ENCODE measurements at places on chromosomes 7 and 10.

DNA sequence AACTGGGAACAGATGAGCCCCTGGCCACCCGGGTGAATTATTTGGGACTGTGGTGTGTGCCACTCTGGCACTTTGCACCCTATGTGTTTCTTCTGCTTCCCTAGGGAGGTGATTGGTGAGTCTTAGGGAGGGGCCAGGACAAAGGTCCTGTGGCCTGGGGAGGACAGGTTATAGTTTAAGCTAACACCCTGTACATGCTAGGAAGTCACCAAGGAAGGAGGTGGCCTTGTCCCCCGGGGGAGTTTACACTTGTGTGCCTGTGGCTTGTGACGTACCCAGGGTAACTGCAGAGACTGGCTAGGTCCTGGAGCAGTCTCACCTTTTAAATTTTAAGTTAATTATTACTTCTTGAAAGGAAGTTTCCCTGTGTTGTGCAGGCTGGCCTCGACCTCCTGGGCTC is 196.2 kb downstream of the BAMBI start:
- no peak for DNase-seq

DNA sequence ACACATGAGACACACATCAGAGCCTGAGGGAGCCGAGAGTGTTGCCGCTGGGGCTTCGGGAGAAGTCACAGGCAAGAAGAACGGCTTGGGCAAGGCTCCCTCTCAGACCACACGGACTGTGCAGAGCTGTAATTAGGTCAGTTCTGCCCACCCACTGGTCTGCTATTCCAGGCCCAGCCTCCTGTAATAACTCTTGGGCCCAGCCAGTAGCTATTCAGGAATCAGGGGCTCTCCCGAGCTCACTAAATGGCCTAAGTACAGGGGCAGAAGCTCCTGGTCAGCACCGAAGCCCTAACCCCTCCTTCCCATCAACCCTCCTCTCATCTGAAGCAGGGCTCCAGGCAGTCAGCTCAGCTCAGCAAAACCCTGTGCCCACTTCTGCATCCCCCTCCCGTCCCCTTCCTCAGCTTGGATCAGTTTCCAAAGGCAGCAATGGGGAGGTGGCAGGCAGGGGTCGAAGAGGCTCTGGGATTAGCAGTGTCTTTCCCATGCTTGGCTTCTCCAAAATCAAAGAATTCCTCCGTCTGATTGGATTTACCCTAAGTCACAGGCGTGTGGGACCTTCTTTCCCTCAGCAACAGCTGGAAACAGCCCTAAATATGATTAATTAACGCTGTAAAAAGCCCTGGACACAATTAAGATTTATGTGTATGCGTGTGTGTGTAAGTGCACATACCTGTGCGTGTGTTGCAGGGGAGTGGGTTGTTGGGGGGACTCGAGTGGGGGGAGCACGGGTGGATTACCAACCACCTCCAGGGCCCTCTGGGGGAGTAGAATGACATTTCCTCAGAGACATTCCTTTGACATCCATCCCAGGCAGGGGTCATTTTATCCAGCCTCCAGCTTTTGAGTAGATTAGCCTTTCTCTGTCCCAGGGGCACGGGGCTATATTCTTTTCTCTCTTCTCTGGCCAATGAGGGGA is 48.4 kb upstream of the BTRC start:
- DNase-seq: no peak

DNA sequence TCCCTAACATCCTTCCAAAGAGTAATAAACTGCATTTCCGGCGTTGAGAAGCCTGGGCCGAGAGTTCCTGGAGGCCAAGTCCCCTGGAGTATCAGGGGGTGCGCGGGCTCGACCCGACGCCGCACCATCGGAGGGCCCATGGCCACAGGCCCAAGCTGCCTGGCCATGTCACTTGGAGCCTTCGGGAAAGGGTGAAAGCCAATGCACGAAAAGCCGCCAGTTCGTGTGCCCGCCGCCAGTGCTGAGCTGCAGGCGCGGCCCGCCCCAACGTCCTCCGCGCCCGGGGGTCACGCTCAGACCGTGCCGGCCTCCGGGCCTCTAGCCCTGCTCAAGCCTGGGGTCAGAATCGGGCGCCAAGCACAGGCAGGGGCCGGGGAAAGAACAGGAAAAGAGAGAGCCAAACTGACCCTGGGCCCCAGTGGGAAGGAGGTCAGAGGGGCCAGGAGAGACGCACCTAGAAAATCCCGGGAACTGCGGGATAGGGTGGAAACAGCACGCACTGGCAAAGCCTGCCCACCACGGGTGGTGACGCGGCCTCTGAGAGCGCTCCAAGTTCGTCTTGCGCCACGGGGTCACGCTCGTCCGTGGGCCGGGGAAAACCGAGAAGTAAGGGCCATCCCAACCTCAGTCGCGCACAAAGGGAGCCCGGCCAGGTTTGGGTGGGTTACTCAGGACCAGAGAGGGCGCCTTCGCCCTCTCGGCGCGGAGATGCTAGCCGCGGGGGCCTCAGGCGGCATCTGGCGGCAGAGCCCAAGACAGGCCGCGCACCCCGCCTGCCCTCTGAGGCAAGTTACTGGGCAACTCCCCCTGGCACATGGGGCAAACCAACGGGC is 4.2 kb upstream of the EBF3 start:
- no peak for DNase-seq

- DNase-seq: peak; percentile 64
Observed at GRCh38 chr7:39453743-39454355, 112.4 kb upstream of the YAE1 start.

DNA sequence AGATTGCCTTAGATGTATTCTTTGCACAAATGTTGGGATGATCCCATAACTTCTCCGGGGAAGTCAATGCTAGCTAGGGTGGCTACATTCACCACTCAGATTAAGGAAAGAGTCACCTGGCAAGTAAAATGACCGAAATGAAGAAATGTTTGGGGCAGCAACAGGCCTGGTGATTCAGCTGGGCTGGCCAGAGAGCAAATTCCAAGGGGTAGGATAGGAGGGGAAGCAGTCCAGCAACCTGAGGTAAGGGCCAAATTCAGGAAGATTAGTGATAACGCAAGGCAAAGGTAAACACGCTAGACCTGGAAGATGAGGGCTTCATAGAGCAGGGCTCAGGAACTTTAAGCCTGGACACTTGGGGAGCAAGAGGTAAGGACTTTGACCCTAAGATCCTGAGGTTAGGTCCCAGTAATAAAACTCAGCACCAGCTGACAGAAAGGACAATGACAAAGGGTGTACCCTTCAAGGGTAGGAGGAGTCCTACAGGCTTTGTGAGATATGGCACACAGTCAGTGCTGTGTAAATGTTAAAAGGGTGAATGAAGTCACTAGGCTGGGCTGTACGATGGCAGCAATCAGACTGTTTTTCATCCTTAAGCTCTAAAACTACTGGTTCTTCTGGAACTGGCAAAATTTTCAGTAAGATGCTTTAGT is 22.7 kb upstream of the SMNDC1 start:
- no peak for DNase-seq

DNA sequence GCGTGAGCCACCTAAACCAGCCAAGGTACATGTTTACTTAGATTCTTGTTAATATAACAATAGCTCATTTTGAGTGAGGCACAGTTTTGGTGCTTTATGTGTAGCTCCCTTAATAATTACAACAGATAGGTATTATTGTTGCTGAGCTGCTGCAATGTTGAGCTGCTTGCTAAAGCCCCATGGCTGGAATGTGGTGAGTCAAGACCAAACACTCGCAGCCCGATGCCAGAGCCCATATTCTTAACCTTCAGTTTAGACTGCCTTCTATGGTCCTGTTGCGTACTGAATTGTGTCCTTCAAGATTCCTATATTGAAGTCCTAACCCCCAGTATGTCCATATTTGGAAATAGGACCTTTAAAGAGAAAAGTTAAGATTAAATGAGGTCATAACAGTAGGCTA is 407.1 kb downstream of the NEBL start:
- no peak for DNase-seq

DNA sequence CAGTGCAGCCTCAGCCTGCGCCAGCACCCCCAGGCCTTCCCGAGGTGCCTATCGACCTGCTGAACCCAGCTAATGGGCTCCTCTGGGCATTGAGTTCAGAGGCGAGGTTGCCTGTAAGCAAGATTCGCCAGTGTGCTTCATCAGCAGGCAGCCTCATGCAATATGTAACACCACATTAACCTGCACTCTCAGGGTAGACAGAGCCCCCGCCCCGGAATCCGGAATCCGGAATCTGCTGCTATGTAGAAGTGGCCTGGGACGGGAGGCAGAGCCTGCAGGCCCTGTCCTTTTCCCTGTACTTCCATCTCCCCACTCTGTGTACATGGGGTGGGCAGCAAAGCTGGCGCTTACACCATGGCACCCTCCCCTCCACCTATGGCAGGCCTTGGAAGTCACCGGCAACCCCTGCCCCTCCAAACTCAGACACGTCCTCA is 83.9 kb upstream of the RET start:
- DNase-seq: no peak

- no peak for DNase-seq
Observed at GRCh38 chr7:84985073-84985784, 201.6 kb downstream of the SEMA3D start.

- no peak for DNase-seq
Observed at GRCh38 chr7:18916826-18917225, 200.6 kb downstream of the TWIST1 start.

GRCh38 chr7:143289421-143289820 is 1.3 kb downstream of the CASP2 start:
- no peak for DNase-seq

DNA sequence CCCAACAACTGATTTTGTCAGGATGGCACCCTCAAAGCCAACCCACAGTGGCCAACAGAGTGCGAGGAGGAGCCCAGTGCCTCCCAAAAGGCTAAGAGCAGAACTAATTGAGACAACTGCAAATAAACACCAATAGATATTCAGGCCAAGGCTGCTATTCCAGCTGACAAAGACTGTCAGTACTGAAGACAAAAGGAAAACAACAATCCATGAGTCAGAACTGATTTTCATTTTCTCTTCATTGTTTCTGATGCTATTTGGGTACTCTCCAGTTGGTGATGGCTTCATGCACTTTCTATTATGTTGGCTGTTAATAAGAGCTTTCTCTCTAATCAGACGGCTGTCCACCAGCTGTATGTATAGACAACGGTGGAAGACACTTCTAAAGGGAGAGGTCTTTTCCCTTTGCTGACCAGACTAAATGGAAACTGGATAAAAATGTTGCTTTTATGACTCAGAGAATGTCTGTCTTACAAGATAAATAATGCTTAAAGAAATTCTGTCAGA is 515.9 kb downstream of the PARD3 start:
- no peak for DNase-seq

DNA sequence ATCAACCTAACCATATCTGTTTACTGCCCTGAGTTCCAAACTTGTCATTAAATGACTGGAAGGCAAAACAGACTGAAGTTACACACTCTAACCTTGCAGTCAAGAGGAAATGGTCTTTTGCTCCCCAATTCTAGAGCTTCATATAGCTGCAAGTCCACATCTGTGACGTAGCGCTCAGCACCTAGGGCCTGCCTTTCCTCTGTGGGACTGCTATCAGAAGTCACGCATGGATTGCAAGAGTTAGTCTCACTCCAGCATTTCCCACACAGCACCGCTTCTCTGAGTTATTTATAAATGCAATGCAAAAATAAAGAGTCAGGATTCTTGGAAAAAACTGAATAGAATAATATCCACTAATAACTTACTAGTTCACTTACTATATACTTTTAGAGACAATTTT is 96.9 kb downstream of the ELMO1 start:
- no peak for DNase-seq

- no peak for DNase-seq
Observed at GRCh38 chr10:31867646-31868045, 61.0 kb downstream of the ARHGAP12 start.

- no peak for DNase-seq
Observed at GRCh38 chr7:151830121-151830830, 46.6 kb downstream of the PRKAG2 start.

- DNase-seq: no peak
Observed at GRCh38 chr7:46369933-46370654, 449.0 kb upstream of the IGFBP3 start.

- no peak for DNase-seq
Observed at GRCh38 chr10:62087329-62087728, 181.3 kb downstream of the RTKN2 start.

- peak; percentile 60 for DNase-seq
Observed at GRCh38 chr10:92045641-92046106, 122.1 kb downstream of the BTAF1 start.

DNA sequence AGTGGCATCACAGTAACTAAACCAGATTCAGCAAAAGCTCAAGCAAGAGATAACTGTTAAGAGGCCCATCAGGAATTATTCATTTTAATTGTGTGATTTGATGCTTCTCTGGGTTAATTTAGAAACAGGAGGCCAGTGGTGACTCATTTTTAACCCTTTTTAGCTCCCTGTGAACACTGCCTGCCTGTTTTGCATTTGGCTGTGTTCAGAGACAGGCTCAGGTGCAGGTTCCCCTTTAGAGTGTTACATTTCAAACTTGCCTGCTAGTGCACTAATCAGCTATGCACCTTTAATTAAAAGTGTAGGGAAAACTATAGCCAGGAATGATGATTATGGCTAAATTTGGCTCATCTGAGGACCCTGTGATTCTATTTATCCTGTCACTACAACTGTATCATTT is 6.5 kb downstream of the STAMBPL1 start:
- peak; percentile 18 for DNase-seq

DNA sequence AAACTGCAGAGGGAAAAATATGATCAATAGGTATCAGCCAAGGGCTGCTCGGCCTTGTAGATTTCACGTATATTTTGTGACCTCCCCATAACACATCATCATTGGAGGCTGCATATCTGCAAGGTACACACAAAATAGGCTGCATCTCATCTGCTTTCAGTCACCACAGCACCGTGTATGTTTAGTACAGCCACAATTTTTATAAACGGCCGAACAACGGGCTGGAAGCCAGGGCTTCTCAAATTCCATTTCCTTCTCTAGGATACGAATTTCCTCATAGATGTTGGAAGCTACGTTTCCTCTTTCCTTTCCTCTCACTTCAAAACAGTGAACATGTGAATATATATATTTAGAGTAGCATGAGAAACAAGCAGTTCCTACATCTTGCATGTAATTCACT is 20.2 kb upstream of the FOXK1 start:
- DNase-seq: no peak

GRCh38 chr7:150981644-150982043 is 3.5 kb upstream of the KCNH2 start:
- no peak for DNase-seq

DNA sequence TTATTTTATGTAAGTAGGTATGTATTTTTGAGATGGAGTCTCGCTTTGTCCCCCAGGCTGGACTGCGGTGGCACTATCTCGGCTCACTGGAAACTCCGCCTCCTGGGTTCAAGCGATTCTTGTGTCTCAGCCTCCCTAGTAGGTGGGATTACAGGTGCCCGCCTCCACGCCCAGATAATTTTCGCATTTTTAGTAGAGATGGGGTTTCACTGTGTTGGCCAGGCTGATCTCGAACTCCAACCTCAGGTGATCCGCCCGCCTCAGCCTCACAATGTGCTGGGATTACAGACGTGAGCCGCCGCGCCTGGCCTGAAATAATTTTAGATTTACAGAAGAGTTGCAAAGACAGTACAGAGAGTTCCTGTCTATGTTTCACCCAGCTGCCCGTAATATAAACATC is 37.5 kb downstream of the PFKFB3 start:
- no peak for DNase-seq

DNA sequence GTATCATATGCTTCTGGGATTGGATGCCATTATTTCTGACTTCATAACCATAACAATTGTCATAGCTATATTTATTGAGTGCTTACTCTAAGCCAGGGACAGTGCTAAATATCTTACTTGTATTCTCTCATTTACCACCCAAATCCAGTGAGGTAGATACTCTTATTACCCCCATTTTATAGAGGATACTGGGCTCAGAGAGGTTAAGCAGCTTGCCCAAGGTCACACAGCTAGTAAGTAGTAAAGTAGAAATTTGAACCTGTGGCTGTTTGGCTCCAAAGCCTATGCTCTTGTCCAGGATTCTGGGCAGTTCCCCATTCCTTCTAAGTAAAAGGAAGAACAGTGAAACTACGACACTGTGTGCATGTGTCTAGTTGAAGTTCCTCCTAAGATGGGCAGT is 56.5 kb downstream of the COL13A1 start:
- no peak for DNase-seq

All from iPS-NIHi11 (cell line).